ENCODE measurements at places on chromosomes 16 and 17. TPM values are rescaled to one million over a fixed set of nuclear protein-coding genes. Genes with fewer than 3 reads are reported as not detected.
A peak's percentile ranks its signal among the peaks of the same experiment; 100 is the strongest.

CYB5B gene
- total RNA-seq, result 40.8 TPM

HBQ1 gene
- total RNA-seq, result not detected

DNA sequence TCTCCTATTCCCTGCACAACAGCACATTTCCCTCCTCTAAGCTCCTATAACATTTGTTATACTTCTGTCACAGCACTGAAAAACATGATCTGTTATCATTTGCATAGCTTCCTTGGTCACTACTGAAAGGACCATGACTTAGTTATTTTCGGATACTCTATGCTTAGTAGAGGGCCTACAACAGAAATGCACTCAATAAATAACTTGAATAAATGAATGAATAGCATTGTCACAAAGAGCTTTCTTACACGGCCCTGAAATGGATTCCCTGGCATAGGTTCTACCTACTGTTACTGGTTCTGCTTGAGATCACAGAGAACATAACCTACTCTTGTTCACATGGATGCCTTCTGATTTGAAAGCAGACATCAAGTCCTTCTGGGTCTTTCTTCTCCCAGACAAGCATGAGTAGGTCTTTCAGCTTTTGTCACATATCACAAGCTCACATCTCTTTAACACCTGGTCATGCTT lies 41.6 kb downstream of the MYO1D start:
- peaks cover 6% of the 10 kb centered on the region for H3K4me1 ChIP-seq
- peak overlapping the region; percentile 4 for H3K27ac ChIP-seq
- H3K36me3 ChIP-seq, result no peaks in the 10 kb centered on the region

PRAC2 gene
- not detected for total RNA-seq

- H3K4me1 ChIP-seq, result no peaks in the 10 kb centered on the region
- DNase-seq, result no peak
- no peak overlapping the region for H3K27ac ChIP-seq
Measured at GRCh38 chr16:50437769-50438437, 69.1 kb upstream of the BRD7 start.

DCUN1D3 gene
- 16.7 TPM for total RNA-seq
